NCI-H460 (cell line): ENCODE measurements at places on chromosomes 2 and 18.
A peak's percentile ranks its signal among the peaks of the same experiment; 100 is the strongest.

DNA sequence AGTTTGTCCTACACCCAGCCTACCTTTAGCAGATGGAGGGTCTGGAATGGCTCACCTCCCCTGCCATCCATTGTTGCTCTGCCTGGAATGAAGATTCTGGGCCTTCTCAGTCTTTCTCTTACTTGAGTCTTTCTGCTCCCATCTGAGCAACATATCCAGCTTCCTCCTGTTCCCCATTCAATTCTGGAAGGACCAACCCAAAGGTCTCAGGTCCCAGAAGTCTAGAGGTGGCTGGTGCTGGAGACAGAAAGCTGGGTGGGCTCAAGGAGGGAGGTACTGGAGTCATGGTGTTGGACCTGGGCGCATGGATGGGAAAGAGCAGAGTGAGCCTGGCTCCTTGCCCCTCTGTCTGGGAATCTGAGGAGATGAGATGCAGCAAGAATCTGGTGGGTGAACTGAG lies 93.5 kb upstream of the SIX3 start:
- DNase-seq = no peak

- no peak for DNase-seq
These were observed 53.3 kb upstream of the CCDC195 start for GRCh38 chr2:224769489-224769888.

GRCh38 chr2:241092677-241093076 lies 9.4 kb downstream of the MTERF4 start:
- DNase-seq = no peak

- DNase-seq = no peak
These were observed 246.8 kb downstream of the RAD51AP2 start for GRCh38 chr2:17271416-17271815.

DNA sequence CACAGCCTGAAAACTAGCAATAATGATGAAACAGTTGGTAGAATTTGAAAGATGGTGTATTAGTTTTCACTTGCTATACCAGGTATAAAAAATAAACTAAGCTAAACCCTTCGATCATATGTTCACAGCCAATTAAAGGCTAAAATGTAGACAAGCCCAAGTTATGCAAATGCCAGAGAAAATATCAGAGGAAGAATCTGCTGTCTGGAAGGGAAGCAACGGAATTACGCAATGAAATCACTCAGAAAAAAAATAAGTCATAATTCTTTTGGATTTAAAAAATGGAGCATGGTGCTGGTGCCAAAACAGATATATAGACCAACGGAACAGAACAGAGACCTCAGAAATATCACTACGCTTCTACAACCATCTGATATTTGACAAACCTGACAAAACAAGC lies 108.3 kb downstream of the ARL4C start:
- DNase-seq = no peak

- DNase-seq = no peak
These were observed 101.5 kb upstream of the SETBP1 start for GRCh38 chr18:44579028-44579702.

DNA sequence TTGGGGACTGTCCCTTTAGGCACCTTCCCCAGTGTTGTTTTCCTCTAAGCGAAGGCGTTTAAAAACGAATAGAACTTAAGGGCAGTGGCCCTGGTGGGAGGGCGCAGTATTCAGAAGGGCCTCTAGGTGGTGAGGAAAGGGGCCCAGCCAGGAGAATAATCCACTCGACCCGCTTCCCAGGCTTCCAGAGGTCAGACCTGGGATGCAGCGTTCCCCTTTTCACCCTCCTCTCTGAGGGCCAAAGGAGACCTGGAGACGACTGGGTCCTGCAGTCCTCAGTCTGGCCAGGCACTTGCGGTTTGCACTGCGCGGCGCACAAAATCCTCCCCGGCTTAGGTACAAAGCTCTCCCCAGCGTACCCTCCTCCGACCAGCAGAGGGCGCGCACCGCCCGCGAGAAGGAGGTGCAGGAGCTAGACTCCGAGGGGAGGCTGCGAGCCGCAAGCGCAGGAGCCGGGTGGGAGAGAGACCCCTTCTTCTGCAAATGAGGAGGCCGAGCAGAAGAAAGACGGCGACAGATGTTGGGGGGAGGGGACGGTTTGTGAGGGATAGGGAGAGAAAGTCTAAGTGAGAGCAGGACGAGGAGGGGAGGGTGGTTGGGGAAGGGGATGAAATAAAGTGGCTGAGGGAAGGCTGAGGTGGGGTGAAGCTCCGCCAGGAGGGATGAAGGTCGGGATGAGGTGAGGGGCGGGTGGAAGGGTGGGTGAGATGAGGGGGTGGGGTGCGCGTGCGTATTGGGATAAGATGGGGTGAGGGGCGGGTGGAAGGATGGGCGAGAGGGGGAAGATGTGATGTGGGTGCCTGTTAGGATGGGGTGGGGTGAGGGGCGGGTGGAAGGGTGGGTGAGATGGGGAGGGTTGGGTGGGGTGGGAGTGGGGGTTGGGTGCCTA lies 4.9 kb downstream of the FEV start:
- peak; percentile 77 for DNase-seq

GRCh38 chr2:61014763-61015162 lies 2.8 kb upstream of the PEX13 start:
- DNase-seq = no peak

DNA sequence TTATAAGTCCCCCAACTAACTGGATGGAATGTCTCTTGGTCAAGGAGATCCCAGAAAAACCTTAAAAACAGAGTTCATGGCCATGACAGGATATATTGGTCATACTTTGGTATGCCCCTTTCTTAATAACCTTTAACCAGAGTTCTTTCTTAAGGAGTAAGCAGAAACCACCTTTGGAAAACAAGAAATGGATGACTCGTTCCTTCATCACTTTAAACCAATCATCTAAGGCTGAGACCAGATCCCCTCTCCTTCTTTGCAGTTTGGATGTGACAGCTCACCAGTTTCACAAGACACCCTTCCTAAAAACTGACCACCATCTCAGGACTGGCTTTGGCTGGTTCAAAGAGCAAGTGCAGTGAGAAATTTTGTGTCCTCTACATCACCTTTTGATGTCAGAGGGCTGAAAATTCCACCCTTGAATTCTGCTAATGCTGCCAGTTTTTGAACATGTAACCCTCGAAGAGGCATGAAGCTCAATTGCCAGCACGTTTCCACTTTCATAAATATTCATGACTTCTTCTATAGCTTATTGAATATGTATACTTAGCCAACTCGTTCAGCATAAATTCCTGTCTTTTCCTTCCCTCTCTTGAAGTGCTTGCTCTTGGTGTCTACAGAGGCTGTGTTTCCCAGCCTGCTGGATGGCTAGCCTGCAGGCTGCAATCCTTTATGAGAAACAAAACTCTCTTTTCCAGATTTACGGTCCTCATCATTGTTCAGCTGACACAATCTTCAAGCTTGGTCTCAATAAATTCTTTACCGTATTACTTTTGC lies 1323.5 kb upstream of the TMEFF2 start:
- DNase-seq = no peak

DNA sequence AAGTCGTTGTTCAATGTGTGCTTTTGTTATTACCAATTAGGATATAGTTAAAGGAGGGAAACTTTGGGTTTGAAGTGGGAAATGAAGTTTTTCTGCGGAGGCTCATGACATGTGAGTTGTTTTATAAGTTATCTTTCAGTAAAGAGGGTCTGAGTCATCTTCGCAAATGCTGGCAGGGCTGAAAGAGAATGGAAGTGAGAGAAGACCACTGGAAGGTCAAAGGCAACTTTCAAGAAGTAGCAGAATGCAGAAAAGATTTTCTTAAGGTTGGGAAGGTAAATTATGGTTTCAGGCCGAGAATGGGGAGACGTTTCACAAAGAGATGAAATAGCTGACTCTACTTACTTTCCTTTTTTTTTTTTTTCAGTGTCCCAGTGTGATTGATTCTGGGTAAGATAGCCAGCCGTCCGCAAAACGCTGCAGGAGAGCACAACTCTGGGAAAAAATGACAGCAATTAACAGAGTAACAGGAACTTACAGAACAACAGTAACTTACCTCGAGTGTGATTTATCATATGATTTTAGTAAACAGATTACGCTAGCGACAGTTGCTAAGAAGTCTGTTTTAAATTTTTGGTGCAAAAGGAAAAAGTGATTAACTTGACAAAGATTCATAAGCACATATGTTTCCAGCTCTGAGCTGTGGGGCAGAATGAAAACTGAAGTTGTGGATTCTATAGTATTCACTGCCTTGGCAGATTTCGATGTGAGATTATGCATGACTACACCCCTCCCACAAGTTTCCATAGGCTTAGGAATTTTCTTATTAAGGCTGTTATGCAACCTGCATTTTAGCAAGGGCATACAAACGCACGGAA lies 46.8 kb upstream of the ACTR3 start:
- peak; percentile 59 for DNase-seq

DNA sequence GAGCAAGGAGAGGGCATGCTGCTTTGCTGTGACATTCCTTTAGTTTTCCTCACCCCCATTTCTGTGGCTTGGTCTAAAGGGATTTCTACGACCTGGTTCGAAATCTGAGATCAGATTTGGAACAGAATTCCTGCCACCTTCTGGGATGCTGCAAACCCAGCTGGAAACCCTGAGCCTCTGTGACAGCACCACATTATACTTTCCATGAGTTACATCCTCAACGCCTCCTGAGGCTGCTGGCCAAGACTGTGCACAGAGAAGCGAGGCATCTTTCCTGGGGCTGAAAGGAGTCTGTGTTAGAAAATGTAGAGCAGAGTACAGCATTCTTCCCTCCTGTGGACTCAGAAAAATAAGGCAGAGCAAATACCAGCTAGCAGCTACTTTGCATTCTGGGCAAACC lies 138.1 kb upstream of the CHAC2 start:
- no peak for DNase-seq

- no peak for DNase-seq
These were observed 10.5 kb upstream of the IKZF2 start for GRCh38 chr2:213161759-213162515.

GRCh38 chr2:127029350-127030051 lies 77.5 kb downstream of the BIN1 start:
- no peak for DNase-seq

GRCh38 chr2:36818542-36818941 lies 122.0 kb downstream of the VIT start:
- no peak for DNase-seq

DNA sequence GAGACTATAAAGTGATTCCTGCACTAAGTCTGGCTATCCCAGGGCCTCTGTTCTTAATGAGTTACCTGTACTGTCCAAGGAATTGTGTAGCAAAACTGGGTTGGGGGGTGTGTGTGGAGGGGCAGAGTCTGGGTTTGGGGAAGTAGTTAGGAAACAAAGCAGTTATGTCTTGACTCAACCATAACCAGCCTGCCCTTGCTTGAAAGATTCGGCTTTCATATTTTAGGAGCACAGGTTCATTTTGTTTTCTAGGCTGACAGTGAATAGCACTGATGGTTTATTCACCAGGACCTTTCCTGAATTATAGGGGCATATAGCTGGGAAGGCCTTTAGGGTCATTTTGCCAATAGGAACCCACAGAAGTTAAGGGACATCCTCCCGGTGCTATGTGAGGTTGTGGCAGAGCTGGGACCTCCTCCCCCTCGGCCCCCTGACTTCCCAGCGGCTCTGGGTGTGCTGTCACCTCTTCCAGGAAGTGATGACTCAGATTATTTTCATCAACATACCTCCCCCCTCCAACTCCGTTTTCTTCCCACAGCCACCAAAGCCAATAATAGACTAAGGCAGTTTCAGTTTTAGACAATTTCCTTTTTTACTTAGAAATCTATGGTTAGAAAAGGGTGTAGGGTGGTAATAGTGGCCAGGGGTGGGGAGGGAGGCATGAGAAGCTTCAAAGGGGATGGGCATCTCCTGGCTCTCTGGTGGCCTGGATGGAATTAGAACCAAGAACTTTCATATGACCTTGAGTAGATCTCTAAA lies 44.8 kb downstream of the SETBP1 start:
- DNase-seq = peak; percentile 4

DNA sequence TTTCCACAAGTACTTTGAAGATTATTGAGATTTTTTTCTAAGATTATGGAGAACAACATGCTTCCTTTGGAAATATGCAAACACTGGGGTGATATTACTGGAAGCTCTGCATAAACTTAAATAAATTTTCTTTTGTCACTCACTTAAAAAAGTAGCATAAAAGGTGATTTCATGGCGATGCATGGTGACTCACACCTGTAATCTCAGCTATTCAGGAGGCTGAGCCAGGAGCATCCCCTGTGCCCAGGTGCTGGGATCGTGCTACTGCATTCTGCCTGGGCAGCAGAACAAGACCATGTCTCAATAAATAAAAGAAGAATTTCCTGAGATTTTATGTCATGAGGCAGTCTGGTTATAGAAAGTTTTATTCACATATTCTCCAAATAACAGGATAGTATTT lies 679.1 kb upstream of the CDH2 start:
- DNase-seq = no peak

DNA sequence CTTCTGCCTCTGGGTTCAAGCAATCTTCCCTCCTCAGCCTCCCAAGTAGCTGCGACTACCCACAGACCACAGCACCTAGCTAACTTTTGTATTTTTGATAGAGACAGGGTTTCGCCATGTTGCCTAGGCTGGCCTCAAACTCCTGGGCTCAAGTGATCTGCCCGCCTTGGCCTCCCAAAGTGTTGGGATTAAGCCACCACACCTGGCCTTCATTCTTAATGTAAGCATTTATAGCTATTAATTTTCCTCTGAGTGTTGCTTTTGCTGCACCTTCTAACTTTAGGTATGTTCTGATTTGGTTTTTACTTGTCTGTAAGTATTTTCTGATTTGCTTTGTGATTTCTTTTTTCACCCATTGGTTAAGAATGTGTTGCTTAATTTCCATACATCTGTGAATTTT lies 29.7 kb downstream of the CHMP3 start:
- DNase-seq = no peak

- no peak for DNase-seq
These were observed 263.1 kb downstream of the TNS1 start for GRCh38 chr2:217739741-217740140.

- no peak for DNase-seq
These were observed 679.3 kb downstream of the NR4A2 start for GRCh38 chr2:155653176-155653575.

GRCh38 chr2:201930831-201931230 lies 102.8 kb upstream of the FZD7 start:
- DNase-seq = no peak

- no peak for DNase-seq
These were observed 19.1 kb upstream of the ANKRD53 start for GRCh38 chr2:70959271-70959761.

- no peak for DNase-seq
These were observed 381.8 kb upstream of the CRIM1 start for GRCh38 chr2:35973737-35974132.

- no peak for DNase-seq
These were observed 241.1 kb upstream of the VWC2L start for GRCh38 chr2:214169736-214170135.

GRCh38 chr18:67421651-67422050 lies 94.9 kb downstream of the DSEL start:
- no peak for DNase-seq

DNA sequence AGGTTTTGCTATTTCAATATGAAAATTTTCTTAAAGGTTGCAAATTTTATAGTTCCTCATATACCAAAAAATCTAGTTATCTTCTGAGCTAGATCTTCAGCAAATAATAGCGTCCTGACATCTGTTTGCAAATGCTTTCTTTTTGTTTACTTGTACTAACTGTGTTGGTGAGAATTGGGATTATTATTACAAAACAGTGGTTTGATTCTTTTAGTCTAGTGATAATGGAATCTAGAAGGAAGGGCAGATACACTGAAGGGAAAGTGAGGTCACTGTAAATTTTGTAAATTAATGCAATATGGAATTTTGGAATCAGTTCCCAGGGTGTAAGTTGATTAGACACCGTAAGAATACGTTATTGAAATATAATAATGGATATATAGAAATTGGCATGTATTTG lies 36.2 kb upstream of the NT5C1B start:
- DNase-seq = no peak
